ENCODE measurements at places on chromosomes 12 and 14.

DNA sequence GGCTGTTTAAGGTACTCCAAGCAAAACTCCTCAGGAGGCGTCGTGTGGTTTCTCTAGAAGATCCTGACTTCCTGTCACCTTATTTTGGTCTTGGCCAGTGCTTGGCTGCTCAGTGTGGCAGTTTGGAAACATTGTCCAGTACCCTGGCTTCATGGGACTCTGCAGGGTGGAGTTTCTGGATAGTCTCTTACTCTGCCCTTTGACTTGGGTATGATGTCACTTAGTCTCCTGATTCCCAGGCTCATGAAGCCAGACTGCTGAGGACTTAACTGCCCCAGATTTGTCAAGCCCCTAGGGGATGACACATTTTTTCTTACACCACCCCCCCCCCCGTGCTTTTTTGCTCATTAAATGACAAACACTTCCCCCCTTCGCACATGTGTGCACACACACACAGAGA lies 82.7 kb downstream of the ADCK1 start:
- no peak for DNase-seq

DNA sequence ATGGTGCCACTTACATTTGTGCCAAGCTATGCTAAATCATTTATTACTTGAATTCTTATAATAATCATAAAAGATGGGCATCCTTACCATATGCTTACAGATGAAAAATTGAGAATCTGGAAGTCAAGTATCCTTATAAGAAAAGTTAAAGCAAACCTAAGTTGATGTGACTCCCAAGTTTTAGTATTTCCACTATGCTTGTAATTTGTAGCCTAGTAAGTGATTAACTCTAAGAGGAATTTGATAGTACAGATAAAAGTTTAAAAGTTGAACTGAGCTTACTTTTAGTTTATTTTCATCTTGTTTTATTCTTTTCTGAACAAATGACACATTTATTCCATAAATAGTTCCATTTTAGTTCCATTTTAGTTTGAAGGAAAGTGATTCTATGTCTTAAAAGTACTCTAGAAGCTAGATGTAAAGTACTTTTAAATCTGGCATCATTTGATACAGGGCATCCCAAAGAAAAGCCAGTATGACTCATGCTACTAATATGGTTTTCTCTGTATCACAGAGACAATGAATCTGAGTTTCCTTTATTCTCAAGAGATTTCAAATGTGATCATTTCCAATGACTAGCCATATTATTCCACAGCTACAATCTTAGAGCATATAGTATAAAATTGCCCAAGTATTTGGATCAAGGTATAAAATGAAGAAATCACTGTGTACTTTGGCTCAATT lies 596.0 kb downstream of the SLC16A7 start:
- no peak for DNase-seq

- no peak for DNase-seq
Measured at GRCh38 chr12:110084314-110085015, 36.1 kb upstream of the C12orf76 start.

DNA sequence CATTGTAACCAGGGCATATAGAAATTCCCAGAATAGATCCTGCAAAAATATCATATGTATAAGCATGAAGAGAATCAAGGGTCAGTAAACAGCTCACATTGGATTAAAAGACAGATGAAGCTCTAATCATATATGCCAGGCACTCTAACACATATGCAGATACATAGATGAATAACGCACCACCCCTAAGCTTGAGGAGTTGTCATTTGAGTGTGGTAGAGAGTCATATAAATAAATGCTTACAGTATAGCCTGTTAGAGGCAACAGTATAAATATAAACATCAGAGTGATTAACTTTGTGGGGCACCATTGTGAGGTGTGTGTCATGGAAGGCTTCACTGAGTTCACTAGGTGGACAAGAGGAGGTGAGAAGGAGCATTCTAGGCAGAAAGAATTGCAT lies 346.7 kb upstream of the PRICKLE1 start:
- no peak for DNase-seq

GRCh38 chr14:91418387-91419043 lies 895 bp upstream of the CCDC88C start:
- no peak for DNase-seq

GRCh38 chr12:132513070-132513398 lies 23.1 kb downstream of the FBRSL1 start:
- DNase-seq = peak; percentile 79

- DNase-seq = no peak
Measured at GRCh38 chr14:24298892-24299254, 707 bp downstream of the DHRS1 start.

DNA sequence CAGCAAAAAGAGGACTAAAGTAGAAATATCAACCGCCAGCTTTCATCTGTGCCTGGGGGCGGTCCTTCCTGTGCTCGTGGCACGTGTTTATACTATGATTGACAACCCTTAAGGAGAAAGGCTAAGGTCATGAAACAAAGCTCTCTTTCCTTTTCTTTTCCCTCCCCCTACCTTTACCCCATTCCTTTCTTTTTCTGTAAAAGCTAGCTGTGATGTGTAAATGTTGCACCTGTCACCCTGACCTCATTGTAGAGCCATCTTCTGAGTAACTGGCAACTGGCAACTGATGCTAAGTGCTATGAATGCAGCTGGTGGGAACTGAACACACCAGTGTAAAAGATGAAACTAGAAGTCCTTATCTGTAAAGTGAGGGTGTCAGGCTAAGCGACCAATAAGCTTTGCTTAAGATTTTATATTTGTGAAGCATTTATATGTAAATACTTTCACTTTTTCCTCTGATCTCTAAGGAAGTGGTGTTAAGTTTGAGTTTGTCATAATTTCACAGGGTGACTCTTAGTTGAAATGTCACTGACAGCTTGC lies 102.8 kb upstream of the BCAT1 start:
- no peak for DNase-seq

- peak; percentile 41 for DNase-seq
Measured at GRCh38 chr14:59305231-59305630, 116.8 kb downstream of the DAAM1 start.

GRCh38 chr12:117294189-117294603 lies 67.2 kb downstream of the NOS1 start:
- no peak for DNase-seq

GRCh38 chr12:92485351-92486348 lies 217.1 kb upstream of the PLEKHG7 start:
- DNase-seq = no peak

GRCh38 chr12:125568306-125568705 lies 503.1 kb downstream of the AACS start:
- no peak for DNase-seq

DNA sequence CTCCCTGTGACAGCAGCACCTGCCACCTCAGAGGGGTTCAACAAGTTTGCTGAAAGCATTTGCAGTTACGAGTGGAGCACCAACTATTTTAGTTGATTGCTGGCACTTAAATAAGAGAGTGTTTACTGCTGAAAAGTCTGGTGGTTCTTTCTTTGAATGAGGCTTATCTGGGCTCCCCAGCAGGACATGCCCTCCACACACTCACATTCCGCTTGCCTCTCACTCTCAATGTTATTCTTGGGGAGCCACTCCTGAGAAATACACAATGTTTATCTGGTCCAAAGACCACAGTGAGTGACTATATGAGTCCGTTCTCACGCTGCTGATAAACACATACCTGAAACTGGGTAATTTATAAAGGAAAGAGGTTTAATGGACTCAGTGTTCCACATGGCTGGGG lies 31.9 kb downstream of the NT5DC3 start:
- DNase-seq = no peak

GRCh38 chr14:83594874-83595273 lies 1935.1 kb upstream of the FLRT2 start:
- DNase-seq = no peak

DNA sequence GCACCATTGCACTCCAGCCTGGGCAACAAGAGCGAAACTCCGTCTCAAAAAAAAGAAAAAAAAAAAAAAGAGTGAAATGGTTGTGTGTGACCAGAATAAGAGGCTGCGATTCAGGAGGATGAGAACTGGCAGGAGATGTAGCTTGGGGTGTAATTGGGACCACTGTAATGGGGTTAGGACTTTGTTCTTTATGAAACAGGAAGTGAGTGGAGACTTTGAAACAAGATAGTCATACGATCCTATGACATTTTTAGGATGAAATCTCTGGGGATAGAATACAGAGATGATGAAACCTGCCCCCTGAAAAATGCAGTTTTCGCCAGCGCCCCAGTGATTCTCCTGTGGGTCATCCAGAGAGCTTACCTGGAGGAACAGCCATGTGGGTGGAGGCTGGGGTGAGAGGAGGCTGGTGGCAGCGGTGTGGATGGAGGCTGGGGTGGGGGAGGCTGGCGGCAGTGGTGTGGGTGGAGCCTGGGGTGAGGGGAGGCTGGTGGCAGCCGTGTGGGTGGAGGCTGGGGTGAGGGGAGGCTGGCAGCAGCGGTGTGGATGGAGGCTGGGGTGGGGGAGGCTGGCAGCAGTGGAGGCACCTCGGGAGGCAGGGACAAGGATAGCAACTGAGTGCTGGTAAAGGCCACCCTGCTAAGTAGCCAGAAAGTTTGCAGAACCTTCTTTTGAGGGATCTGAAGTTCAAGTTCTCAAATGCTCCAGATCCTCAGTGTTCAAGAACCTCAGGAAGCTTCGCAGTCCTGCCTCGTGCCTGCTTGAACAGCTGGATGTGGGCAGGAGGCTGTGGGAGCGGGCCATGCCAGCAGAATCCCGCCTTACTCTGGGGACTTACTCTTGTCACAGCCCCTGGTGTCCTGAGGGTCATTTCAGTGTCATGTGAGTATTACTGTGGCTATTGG lies 20.2 kb downstream of the FBXL14 start:
- DNase-seq = no peak

- DNase-seq = no peak
Measured at GRCh38 chr12:79388011-79388410, 302.8 kb downstream of the PAWR start.

DNA sequence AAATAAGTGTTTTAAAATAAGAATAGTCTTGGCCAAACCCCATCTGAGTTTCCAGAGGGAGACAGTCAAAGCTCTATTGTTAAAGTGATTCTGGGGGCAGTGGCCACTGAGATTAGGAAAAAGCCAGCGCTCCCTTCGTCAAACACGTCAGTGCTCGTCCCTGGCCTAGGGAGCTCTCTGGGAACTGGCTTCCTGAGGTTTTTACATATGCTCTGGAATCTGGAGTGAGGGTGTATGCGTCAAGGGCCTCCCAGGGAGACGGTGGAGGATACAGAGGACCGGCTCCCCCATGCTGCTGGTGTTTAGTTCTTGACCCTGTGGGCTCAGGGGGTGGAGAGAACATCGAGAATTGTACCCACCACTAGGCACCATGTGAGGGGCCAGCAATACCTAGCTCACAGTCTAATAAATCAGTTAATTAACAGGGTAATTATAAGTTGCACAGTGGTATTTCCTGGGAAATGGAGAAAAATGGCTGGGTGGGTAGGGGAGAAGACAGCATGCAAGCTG lies 87.0 kb downstream of the SLC25A47 start:
- DNase-seq = peak; percentile 83

GRCh38 chr14:74892745-74893144 lies 11.0 kb downstream of the DLST start:
- DNase-seq = no peak

DNA sequence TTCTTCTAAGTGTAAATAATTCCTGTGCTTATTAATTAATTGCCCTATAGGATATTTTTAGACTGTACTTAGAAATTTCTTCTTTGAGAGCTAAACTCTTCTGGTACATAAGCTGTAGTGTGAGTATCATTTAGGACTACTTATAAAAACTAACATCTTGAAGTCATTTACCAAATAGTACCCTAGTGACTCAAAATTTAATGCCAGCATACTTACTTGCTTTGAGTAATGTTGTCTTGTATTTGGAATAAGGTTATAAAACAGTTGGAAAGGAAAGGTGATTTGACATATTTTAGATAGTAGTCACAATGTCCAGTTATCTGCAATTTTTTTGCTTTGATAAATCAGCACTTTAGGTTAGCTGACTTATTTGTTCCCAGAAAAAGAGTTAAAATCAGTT lies 39.1 kb downstream of the SPATA7 start:
- DNase-seq = no peak

GRCh38 chr12:4918950-4919660 lies 9.4 kb downstream of the KCNA1 start:
- DNase-seq = peak; percentile 87

DNA sequence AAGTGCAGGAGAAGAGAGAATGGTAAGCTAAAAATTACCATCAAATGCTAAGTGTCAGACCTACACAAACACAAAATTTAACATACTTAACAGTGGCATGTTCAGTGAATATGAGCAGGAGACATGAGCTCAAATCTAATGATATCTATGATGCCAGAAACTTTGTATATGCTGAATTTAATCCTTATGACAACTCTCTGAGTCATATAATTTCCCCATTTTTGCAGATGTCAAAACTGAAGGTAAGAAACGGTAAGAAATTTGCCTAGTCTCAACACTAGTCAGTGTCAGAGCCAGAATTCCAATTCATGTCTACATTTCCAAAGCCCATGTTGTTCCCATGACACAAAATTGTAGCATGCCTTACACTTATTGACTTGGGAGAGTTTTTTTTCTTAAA lies 375.8 kb downstream of the APAF1 start:
- DNase-seq = no peak

GRCh38 chr12:120972870-120973543 lies 5.3 kb upstream of the HNF1A start:
- no peak for DNase-seq

GRCh38 chr12:120212301-120212700 lies 11.4 kb upstream of the RPLP0 start:
- no peak for DNase-seq

GRCh38 chr12:124774462-124775167 lies 89.0 kb downstream of the SCARB1 start:
- DNase-seq = peak; percentile 100
